ENCODE measurements at places on chromosomes 11 and 22.

DNA sequence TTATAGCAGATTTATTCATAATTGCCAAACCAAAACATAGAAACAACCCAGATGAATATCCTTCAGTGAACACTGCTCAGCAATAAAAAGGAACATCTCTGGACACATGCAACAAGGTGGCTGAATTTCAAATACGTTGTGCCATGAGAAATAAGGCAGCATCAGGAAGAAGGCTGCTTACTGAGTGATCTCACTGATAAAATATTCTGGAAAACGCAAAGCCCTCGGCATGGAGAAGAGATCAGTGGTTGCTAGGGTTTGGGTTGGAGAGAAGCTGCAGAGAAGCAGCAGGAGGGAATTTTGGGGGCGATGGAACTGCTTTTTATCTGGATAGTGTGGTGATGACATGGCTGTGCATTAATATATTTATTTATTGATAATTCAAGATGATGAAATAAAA lies 11.0 kb upstream of the SHANK2 start:
- no peak for DNase-seq

DNA sequence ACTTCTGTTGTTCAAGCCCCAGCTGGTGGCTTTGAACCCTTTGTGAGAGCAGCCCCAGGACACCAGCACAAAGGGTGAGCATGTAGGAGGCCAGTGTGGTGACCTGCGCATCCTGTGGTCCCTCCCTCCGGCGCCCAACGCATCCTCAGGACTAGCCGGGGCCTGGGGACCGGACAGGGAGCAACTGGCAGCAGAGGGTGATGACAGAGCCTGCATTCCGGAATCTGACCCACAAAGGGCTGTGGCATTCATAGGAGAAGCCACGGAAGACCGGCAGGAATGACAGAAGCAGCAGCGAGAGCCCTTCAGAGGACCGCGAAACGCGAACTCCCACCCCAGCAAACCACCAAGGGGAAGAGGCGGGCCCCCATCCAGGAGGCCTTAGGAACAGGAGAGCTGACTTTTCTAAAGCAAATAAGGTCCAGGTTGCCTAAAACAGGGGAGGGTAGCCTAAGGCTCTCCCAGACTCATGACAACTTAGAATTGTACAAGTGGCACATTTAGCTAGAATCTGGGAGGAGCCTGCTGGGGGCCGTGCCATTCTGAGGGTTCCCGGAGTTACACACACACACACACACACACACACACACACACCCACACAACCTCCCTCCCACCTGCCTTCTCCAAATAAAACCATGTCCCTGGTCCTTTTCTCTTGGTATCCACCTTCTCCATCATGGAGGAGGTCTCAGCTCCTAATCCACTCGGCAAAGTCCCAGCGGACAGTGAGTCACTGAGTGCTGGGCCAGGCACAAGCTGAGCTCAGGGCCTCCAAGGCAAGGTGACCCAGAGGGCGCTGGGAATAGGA lies 232.7 kb downstream of the CTTN start:
- DNase-seq, result no peak

DNA sequence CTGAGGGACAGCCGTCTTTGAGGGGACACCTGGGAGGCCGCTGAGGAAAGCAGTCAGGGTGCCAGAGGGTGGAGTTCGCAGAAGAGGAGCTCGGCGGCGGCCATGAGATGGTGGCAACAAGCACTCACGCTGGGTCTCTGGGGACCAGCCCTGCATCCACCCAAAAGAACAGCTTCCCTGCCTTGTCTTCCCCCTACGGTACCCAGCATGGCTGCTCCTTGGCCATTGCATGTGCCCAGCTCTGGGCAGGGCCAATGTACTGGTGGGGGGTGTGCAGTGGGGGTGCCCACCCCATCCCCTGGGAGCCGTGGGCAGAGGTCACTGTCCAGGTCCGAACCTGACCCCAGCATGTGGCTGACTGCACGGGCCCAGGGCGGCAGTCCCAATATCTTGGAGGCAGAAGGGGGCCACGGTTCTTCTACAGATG lies 42.3 kb downstream of the OSBPL5 start:
- no peak for DNase-seq

GRCh38 chr11:126594921-126595367 lies 239.5 kb downstream of the ST3GAL4 start:
- DNase-seq, result no peak

DNA sequence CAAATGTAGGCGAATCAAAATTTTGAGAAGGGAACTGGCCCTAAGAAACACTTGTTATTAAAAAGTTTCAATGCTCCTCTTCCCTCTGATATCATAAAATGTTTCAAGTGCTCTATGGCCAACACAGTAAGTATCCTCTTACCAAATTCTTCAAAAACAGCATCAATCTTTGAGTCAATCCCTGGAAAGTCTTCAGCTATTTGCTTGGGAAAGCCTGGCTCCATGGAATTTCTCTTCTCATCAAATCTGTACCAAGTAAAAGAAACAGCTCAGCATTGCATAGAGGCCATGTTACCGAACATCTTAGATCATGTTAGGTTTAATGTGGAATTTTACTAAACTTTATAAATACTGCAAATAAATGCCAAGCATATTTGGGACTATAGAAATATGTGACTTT lies 6.3 kb downstream of the MMP3 start:
- DNase-seq, result no peak

GRCh38 chr11:101727451-101727850 lies 143.6 kb upstream of the TRPC6 start:
- no peak for DNase-seq

- peak; percentile 53 for DNase-seq
Measured at GRCh38 chr11:34154059-34154875, 48.8 kb downstream of the NAT10 start.

DNA sequence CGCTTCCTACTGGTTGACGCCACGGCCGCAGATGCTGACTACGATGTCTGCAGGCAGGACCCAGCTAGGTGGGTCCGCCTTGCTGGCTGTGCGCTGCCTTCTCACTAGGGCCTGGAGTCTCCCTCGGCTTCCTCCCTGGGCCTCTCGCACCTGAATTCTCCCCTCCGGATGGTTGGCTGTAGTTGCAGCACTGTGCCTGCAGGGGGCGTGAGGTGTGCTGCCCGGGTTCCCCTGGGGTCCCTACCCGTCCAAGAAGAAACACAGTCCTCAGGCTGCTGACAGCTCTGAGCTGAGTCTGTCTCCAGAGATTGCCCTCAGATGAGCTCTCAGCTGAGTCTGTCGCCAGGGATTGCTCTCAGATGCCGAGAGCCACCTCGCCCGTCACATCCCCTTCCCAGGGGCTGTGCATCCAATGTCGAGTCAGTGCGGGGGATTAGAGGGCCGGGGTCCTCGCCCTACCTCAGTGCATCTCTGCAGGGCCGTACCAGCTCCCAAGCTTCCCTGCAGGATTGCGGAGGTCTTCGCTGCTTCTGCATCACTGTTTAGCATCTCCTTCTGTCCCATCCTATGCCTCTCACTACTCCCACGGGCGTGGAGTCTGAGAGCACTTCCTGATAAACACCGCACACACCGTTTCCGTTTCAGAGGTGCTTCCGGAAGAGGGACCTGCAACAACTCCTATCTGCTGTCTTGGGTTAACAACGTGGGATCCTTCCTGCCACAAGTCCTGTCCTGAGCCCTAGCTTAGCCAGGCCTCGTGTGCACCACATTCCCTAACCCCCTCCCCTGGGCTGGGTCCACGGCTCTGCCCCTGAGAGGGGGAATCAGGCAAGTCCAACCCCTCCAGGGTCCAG lies 196.9 kb downstream of the CSNK2A3 start:
- DNase-seq, result peak; percentile 4

DNA sequence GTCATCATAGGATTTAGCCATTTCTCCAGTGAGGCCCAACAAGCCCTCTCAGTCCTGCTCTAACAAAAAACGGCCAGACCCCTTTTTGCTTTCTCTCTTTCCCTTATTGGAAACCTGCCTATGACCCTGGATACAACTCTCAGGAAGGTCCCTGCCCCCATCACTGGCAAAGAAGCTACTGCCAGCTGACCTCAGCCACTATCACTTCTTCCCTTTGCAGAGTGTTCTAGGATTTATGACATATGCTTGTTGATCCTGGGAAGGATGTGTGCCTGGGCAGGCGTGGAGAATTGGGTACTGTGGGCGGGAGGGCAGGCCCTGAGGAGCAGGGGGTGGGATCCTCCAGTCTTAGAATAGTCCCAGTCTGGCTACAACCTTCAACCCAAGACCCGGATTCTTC lies 7.5 kb downstream of the PGAP2 start:
- DNase-seq, result no peak

GRCh38 chr11:126829716-126830115 lies 170.9 kb downstream of the KIRREL3 start:
- no peak for DNase-seq

DNA sequence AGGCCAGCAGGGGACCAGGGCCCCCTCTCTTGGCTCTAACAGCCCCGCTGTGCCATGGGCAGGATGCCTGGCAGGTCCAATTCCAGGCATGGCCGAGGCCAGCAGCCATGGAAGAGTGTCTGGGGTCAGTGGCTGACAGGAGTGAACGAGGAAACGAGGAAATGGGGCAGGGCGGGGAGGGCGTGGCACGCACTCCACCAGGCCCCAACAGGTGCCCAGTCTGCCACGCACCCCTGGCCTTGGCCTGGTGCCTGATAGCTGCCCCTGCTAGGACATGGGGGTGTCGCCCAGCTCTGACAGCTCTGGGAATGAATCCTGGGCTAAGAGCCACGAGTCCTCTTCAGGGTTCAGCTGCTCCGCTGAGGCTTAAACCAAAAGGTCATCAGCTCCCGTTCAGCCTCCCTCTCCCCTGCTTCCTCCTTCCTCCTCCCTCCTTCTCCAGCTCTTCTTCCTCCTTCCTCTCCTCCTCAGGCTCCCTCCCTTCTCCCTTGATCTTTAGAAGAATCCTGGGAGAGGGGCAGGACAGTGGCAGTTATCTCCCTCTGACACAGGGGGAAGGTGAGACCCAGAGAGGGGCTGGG lies 11.5 kb upstream of the TBC1D22A start:
- DNase-seq, result no peak

DNA sequence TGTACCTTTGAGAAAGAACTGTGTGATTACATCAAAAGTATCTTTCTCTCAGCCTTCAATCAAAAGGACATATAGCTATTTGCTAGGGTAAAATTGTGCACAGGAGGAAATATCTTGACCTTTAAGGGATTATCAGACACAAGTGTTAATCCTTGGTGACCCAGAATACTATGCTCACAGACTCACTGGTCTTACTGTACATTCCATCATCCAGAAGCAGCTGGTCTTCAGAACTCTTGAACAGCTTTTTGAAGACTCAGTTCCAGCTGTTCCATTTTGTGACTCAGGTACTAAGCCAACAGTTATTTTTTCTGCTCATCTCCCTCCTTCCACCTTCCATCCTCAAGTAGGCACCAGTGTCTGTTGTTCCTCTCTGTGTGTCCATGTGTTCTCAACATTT lies 19.8 kb downstream of the ZBED5 start:
- DNase-seq, result no peak

DNA sequence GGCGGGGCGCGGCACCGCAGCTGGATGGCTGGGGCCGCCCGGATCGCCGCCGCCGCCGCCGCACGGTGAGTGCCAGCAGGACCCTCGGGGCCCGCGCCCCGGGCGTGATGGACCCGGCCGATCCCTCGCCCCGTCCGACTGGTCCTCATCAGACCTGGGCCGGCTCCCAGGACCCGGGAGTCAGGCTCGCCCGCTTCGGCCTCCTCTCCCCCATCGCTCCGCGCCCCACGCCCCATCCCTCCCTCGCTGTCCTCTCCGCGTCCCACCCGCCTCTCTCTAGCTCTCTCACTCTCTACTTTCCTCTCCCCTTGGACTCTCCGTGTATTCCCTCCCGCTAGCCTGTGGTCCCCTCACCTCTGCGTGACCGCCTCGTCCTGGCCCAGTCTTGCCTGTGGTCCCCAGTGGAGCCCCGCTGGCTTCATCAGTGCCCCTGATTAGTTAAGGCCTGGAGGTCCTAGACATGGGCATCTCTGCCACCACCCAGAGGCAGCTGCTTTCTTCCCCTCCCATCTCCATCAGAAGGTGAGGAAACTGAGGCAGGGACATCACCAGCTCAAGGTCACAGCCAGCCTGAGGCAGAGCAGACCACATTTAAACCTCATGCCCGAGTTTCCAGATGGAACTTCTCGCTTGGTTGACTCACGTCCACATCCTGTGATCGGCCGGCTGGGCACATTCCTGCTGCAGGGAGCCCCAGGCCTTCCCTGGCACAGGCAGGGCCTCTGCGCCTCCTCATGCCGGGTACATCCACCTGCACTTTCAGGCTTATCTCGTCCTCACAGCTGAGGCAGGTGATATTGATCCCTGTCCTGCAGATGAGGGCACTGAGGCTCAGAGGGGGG lies 429 bp downstream of the SLC39A13 start:
- DNase-seq, result no peak

- no peak for DNase-seq
Measured at GRCh38 chr11:17877886-17878285, 135.0 kb downstream of the SERGEF start.

- no peak for DNase-seq
Measured at GRCh38 chr22:23856721-23857605, 712 bp upstream of the SLC2A11 start.

DNA sequence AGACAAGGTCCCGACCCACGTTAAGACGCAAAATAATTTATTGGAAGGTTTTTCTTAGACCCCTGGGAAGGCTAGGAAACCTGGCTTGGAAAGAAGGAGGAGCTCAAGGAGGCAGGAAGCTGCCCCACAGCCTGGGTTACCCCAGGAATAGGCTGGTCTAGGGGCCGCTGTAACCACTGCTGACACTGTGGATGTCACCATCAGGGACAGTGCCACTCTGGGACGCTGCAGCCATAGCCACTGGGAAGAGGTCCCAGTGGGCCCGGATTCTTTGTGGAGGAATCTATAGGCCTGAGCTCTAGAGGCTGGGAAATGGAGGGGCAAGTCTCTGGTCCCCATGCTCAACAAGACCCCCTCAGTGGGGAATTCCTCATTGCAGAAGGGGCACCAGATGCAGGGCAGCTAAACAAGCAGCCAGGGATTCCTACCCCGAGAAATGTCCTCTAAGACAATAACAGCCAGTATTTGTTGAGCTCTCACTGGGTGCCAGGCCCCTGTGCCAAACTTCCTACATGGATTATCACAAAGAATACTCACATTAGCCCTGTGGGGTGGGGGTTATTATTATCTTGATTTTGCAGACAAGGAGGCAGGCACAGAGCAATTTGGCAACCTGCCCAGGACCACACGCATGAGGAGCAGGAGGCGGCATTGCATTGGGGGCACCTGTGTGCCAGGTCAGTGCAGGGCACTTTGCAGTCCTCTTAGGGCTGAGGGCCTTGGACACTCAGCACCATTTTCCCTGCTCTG lies 19.5 kb upstream of the CHKA start:
- DNase-seq, result no peak

GRCh38 chr11:119843877-119844276 lies 114.9 kb upstream of the NECTIN1 start:
- no peak for DNase-seq

DNA sequence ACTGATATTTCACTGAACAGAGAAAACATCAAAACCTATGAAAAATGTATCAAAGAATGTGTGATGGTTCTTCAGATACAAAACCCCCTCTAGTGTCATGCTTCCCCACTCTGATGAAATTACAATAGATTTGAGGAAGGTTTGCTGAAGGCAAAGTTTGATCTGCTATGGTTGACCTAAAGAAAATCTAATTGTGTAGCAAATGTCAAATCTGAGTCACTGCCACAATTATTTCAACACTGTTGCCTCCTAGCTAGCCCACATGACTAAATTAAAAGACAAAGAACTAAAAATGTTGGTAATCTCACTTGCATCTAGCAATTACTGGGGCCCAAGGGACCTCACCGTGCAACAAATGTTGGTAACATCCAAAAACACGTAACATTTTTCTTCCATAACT lies 728.0 kb downstream of the DLG2 start:
- no peak for DNase-seq
